ENCODE measurements at places on chromosomes 12 and 14.
A peak's percentile ranks its signal among the peaks of the same experiment; 100 is the strongest.

DNA sequence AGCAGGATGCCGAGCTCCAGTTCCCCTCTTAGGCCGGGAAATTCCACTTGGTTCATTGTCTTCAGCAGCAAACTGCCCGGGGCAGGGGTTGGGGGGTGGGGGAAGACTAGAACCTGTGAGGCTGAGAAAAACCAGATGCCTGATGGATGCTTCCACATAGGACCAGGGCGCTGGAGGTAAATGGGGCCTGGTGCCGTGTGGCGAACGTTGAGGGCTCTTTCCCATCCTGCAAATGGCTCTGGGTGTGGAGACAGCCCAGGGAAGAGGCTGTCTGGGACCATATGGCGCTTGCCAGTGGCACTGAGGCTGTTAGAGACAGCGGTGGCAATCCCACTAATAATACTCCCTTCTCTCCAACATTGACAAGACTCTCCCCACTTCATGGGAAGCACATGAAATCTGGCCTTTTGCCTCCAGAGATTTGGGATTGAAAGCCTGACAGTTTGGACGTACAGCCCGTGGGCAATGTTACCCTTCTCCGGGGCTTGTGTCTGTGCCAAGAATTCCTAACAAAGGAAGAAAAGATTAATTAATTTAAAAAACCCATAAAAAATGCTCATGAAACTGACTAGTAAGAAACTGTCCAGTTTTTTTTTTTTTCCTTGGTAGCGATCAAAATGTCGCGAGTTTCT lies 44.5 kb downstream of the MAP1LC3B2 start:
- DNase-seq: no peak

DNA sequence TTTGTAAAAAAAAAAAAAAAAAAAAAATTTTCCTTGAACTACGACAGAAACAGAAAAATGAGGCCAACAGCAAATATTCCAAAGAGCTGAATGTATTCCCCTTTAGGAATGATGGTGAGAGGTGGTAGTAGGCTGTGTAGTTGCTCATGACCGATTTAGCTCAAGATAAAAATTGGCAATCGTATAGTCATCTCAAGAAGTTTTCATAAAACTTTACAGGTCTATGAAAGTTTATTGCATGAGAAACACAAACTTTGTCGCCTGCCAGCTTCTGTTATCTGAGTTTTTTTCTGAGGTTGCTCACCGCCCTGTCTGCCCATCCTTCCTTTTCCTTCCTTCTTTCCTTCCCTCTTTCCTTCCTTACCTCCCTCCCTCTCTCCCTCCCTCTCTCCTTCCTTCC lies 605.5 kb downstream of the BCL11B start:
- no peak for DNase-seq

DNA sequence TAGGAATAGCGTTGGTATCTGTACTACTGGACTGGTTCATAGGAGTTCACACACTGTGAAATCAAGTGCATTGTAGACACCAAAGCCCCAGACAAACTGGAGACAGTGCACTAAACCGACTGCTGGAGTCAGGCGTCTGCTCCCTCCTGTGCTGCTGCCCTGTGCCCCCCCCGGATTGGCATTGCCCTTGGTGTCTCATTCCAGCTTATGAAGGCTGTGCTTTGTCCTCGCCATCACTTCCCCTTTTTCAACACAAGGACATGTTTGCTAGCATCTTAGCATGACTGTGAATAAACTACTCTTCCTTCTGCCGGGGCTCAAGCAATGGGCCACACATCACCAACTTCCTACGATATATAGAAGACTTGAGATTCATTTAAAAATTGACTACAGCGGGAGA lies 84.0 kb downstream of the TMCC3 start:
- no peak for DNase-seq

DNA sequence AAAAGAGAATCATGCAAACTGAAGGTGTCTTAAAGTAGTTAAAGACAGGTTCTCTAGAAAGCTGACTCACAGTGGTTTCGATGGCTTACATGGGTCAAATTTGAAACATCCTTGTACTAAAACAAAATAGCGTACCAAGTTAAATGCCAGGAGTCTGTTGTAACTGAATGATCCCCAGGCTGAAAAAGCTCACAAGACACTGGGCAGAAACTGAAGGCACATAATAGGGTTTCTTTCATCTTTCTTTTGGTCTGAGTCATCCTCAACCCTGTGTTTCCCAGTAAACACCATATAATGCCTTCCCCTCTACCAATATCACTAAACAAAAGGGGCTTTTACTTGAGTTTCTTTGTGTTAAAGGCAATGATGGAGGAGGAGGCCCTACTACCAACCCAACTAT lies 12.8 kb downstream of the ZFYVE1 start:
- peak; percentile 33 for DNase-seq

GRCh38 chr12:65882486-65882885 lies 58.2 kb downstream of the HMGA2 start:
- DNase-seq: no peak

GRCh38 chr14:50008974-50009373 lies 107.4 kb downstream of the VCPKMT start:
- DNase-seq: peak; percentile 80

GRCh38 chr12:47797441-47797840 lies 22.3 kb downstream of the HDAC7 start:
- no peak for DNase-seq

DNA sequence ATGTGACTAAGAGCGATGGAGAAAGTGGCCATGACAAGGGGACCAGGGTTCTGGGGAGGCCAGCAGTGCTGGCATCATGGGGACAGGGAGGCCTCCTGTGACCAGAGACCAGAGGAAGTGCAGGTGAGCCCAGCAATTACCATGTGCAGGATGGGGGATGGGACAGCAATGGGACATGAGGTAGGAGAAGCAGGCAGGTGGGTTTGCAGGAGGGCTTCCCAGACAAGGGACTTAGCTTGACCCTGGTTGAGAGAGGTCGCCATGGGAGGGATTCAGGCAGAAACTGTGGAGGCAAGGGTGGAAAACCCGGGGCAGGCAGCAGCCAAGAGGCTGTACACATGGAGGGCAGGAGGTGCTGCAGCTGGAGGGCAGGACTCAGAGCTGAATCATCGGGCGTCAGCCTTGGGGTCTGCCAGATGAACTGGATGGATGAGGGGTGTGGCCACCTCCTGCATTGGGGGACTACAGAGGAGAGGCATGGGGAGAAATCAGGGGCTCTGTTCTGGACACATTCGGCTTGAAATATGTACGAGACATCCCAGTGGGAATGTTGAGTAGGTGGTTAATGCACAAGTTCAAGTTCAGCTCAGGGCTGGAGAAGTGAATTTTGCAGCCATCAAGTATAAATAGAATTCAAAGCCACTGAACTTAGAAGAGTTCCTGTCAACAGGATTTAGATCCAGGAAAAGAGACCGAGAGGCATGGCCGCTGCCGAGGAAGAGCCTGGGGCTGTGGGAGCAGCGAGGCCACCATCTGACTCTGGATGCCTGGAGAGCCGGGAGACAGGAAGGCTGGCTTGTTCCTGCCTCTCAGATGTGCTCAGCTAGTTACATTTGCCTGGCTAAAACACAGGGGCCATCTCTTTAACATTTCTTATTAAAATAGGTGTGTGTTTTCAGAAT lies 36.6 kb downstream of the SFSWAP start:
- peak; percentile 2 for DNase-seq

DNA sequence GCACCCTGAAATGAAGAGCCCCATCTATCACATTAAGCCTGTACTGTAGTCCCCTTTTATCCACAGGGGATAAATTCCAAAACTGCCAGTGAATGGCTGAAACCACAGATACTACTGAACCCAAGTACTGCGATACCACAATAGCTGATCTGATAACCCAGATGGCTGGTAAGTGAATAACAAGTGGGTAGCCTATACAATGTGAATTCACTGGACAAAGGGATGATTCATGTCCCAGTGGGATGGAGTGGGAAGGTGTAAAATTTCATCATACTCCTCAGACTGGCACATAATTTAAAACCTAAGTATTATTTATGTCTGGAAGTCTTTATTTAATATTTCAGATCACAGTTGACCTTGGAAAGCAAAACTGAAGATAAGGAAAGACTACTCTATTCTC lies 201.3 kb downstream of the GPHN start:
- DNase-seq: peak; percentile 9

- peak; percentile 68 for DNase-seq
Measured at GRCh38 chr14:39492267-39492666, 60.0 kb upstream of the FBXO33 start.

- no peak for DNase-seq
Measured at GRCh38 chr12:45557016-45557415, 172.5 kb upstream of the ARID2 start.

DNA sequence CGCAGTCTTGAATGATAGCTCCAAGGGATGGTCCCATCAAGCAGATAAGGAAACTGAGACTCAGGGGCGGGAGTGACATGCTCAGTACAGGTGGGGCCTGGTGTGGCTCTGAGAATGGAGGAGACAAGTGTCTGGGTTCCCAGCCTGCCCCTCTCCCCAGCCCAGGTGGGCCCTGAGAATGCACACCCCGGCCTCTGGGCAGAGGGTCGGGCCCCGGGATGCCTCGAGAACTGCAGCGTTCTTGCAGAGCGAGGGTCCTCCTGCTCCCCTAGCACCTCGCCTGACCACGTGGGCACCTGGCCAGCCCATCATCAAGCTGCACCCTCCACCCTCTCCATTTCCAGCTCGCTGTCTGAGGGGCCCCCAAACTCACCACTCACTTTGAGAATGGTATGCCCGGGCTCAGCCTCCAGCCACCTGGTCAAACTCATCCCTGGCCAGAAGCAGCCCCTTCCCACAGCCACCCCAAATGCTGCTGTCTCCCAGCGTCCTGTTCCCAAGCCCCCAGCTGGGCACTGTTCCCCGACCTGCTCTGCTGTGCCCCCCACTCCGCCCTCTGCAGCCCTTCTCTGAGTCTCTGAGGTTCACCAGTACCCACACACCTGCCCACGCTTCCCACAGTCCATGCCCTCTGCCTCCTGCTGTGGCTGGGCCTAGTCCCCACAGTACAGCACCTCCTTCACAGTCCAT lies 44.3 kb downstream of the CYP46A1 start:
- DNase-seq: no peak

- no peak for DNase-seq
Measured at GRCh38 chr12:124938108-124938507, 23.7 kb upstream of the UBC start.

DNA sequence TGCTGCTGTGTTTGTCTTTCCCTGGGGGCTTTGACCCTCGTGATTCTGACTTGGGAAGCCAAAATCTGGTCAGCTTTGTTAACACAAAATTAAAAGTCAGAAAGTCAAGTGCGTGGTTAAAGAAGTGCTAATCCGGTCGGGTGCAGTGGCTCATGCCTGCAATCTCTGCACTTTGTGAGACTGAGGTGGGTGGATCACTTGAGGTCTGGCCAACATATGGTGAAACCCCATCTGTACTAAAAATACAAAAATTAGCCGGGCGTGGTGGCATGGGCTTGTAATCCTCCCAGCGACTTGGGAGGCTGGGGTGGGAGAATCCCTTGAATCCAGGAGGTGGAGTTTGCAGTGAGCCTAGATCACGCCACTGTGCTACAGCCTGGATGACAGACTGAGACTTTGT lies 844.6 kb downstream of the VRK1 start:
- no peak for DNase-seq

GRCh38 chr12:48288387-48289268 lies 62.1 kb downstream of the ZNF641 start:
- DNase-seq: no peak

DNA sequence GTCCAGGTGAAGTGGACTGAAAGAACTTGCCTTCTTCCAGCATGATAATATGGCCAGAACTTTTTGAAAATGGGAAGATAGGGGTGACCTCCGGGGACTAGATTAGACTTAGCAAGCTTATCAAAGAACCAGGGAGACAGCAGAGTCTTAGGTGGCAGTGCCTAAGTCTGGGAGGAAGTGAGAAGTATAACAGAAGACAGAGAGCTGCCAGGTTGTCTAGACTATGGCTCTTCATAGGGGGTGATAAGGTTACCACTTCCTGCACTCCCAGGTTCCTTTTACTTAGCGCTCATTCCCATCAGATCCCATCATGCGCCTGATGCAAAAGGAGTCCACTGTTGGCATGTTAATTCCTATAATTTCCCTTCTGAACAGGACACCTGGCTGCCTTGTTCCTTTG lies 69.9 kb downstream of the PLXNC1 start:
- DNase-seq: no peak

GRCh38 chr14:43853541-43853940 lies 653.5 kb downstream of the FSCB start:
- no peak for DNase-seq

DNA sequence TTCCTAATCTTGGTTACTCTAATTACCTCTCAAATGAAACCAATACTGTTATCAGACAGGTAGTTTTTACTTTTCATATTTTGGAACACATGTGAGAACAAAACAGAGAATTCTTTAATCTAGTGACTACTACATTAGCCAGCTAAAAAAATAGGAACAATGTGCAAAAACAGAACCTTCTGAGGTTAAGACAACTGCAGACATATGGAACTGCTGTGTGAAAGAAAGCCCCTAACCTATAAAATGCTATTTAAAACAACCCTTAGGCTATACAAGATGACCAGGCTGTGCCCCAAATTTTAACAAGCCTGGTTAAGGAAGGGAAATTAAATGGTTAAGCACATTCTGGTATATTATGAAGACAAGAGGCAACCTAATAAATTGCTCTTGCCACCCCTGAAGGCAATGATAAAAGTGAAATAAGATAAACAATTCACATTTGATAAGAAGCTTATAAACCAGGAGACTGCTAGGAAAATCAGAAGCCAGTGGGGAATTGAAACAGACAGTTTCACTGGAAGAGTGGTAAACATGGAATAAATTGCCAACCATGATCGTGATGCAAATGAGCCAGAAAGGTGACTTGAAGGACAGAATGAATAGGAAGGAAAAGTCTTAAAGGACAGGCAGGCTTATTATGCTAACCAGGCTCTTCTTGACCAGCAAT lies 7.4 kb downstream of the GTSF1 start:
- DNase-seq: no peak

All from HCEC 1CT (cell line).